ENCODE measurements at places on chromosomes 4 and X.

GRCh38 chr4:69122476-69122875 lies 26.2 kb downstream of the UGT2B7 start:
- DNase-seq = no peak

GRCh38 chr4:154348657-154349056 lies 142.9 kb downstream of the DCHS2 start:
- no peak for DNase-seq

- no peak for DNase-seq
Measured at GRCh38 chrX:9050331-9050730, 16.4 kb upstream of the FAM9B start.

DNA sequence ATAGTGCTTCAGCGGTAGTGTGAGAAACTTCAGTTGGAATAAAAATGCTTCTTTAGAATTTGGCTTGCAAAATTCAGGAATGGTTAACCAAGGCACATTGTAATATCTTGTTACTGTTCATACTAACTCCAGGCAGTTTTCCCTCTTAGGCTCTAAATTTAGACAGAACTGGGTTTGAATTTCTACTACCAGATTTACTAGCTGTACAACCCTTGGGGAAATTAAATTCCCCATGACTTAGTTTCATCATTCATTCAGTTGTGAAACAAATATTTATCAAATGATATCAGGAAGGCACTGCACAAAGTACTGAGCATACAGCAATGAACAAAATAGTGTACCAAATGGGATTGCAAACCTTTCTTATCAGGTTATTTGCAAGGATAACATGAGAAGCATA lies 135.0 kb upstream of the IL15 start:
- DNase-seq = no peak

DNA sequence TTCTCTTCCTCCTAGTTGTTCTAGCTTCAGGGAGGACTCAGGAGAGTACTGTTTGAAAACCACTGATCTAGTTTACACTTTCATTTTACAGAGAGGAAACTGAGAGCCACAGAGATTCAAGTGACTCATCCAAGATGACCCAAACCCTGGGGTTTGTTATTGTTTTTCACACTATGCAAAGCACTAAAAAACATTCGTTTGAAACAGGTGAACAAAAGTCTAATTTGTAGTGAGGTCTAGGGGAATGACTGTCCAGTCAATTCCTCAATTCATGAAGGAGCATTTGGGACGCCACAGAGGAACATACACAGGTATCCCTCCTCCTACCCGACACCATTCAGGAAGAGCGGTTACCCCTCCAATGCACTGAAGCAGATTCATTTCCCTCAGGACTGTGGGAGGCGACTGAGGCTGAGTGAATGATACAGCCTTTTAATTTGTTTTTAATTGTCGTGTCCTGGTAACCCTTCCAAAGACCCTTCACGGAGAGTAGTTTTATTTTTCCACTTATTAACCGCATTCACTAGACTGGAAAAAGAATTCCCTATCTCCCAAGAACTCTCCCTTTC lies 30.3 kb downstream of the TLR10 start:
- DNase-seq = no peak

DNA sequence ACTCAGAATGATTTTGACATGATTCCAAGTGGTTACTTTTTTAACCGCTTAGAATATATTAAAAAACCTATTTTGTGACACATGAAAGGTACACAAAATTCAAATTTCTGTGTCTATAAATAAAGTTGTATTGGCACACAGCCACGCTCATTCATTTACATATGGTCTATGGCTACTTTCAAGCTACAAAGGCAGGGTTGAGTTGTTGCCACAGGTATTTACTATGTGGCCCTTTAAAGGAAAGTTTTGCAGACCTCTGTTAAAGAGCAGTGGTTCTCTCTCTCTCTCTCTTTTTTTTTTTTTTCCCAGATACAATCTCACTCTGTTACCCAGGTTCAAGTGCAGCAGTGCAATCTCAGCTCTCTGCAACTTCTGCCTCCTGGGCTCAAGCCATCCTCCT lies 23.0 kb downstream of the GPM6B start:
- DNase-seq = no peak

GRCh38 chr4:138761638-138762220 lies 253.9 kb upstream of the NOCT start:
- DNase-seq = no peak

DNA sequence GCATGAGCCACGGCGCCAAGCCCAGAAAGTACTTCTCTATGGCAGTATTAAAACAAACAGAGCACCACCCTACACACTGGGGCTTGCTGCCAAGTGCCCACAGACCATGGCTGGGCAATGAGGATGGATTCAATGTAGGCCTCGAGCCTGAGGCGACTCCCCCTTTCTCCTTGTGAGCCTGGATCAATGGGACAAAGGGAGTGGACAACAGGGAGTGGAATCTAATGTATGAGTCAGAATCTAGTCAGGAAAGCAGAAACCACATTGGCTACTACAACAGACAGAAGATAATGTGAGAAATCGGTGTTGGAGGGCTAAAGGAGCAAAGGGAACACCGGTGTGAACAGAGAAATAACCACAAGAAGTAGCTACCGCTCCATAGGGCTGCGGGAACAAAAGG lies 37.7 kb upstream of the OCIAD2 start:
- DNase-seq = no peak

DNA sequence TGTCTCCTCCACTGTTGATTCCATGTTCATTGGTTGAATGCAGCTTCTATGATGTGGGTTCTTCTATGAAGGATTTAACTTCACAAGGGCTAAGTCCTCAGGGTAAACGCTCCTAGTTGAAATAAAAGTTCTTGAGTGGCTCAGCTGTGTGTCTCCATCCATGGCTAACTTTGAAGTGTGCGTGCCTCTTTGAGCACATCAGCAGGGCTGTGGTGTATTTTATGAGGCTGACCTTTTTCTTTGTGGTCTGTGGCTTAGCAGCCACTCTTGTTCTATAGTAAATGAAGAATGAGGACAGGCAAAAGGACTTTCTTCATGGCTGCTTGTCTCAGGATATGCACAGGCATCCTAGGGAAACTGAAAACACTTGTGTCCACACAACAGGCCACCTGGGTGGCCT lies 88.5 kb downstream of the KIT start:
- DNase-seq = no peak

GRCh38 chr4:102477657-102478056 lies 23.5 kb upstream of the NFKB1 start:
- no peak for DNase-seq

- DNase-seq = no peak
Measured at GRCh38 chrX:53001958-53002357, 43.6 kb upstream of the FAM156A start.

DNA sequence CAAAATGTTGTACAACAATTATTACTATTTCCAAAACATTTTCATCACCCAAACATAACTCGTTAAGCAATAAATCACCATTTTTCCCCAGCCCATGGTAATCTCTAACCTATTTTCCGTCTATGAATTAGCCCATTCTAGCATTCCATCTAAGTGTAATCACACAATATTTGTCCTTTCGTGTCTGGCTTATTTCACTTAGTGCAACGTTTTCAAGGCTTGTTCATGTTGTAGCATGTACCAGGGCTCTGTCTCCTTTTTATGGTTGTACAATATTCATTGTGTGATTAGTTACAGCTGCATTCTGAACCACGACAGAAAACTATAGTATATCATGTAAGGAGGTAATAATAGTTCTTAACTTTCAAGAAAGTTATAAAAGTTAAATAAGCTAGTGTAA lies 656.0 kb upstream of the HS3ST1 start:
- DNase-seq = no peak

DNA sequence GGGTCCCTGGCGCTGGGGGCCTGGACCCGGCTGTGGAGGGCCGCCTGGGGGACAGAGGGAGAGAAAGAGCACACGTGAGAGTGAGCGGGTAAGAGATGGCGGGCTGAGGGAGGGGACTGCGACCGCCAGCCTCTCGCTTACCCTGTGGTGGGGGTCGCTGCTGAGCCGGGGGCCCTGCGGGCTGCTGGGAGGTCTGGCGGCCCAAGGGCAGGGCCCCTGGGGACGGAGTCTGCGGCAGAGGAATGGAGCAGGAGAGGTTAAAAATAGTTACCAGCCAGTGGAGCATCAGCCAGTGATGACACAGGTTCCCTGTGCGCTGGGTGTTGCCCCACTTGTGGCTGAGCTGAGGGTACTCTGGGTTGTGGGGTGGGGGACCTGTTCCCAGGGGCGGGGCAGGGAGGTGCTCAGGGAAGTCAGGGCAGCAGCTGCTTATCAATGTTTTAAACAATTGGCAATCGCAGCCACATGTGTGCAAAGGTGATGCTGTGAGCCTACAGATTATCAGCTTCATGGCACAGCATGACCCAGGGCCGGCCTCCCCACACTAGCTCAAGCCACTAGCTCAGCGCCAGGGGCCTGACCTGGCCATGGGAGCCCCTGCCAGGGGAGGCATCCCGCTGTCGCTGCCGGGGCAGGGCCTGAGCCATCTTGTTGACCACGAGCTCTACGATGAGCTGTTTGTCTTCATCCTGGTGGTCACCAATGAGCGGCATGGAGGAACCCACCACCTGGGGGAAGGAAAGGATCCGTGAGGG lies 7.5 kb upstream of the TIMP1 start:
- DNase-seq = no peak
